CD4-positive, alpha-beta T cell treated with Interleukin-17A for 1 hour (primary cell): ENCODE measurements at places on chromosomes 3 and 15.

DNA sequence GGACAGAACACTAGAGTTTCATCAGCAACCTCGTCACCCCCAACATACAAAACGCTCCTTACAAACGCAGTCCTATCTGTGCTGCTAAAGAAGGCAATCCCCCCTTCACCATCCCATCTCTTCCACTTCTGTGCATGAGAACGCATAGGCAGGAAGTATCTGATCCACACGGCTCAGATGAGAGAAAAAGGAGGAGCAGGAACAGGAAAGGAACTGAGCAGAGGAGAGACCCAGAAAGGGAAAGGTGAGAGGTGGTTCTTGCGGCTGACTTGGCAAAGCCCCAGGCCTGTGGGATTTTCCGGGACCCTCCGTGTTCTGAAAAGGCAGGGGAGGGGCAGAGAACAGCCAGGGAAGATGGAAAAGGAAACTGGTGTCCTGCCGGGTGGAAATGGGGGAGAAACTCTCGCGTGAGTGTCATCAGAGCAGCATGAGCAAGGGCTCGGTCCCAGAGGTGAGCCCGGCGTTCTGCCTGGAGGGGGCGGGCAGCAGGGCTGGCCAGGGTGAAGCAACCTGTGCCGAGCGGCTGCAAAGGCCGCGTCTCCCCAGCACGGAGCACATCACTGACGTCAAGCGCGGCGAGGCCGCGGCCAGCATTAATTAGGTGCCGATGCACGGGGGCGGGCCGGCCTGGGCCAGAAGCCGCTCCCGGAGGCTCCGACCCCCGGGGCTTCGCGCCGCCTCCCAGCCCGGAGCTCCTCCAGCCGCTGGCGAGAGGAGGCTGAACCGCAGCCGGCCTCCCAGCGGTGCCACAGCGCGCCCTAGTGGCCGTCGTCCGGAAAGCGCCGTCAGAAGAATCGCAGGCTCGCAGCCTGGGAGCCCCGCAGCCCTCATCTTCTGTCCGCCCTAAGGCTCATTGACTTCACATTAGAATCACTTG, 35.8 kb downstream of the CPN2 start:
- peak; percentile 79 for DNase-seq

DNA sequence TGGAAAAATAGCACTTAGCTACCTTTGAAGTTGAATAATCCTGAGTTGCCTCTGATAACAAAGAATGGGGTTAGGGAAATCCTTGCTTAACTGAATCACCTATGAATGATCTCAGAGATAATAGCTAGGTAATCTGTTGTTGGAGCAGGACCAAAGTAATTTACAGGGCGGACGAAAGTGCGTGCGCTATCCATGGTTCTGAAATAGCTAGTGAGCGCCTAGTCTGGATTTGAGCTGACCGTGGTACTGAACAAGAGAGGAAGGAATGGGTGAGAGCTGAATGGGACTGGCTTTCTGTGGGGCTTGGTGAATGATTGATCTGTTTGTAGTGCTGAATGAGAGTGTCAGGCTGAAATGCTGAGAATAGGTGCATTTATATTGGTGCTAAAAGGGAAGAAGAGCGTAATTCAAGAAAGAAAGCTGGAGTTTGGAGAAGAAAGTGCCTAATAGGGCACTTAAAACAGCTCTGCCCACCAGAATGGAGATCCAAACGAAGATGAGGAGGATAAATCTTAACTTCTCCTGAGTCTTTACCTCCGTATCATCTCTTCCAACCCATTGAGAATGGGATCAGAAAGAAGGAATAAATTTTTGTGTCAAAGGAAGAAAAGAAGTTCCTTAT, 10.1 kb downstream of the SCN10A start:
- peak; percentile 19 for DNase-seq

DNA sequence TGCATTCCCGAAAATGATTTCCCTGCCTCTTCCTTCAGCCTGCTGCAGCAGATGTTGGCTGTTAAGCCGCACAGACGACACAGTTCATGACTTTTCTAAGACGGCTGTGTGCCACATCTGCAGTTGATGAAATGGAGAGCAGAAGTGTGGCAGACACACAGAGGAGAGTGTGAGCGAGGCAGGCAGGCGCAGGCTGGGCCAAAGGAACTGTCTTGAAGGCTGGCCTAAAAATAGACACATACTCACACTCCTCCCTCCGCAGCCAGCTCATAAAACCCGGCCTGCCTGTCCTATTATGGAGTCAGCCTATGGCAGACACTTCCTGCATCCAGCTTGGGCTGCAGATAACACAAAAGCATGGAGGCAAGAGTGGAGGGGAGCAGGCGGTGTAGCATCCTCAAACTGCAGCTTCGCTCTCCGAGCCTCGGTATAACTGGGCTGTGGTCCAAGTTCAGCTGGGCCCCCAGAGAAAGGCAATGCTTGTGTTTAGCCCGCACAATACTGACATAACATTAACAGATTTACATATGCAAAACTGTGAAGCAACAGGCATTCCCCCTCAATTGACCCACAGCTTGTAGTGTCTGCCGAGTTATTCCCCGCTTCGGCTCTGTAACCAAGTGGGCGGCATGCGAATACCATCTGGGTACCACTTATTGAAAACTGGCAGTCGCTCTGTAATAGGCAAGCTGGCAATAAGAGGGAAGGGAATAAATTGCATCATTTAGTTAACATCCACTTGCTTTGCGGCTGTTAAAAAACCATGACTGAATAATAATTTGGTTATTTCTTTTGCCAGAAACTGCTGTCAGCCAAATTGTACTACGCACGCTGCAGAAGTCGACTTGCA, 40.8 kb downstream of the FOXP1 start:
- no peak for DNase-seq

DNA sequence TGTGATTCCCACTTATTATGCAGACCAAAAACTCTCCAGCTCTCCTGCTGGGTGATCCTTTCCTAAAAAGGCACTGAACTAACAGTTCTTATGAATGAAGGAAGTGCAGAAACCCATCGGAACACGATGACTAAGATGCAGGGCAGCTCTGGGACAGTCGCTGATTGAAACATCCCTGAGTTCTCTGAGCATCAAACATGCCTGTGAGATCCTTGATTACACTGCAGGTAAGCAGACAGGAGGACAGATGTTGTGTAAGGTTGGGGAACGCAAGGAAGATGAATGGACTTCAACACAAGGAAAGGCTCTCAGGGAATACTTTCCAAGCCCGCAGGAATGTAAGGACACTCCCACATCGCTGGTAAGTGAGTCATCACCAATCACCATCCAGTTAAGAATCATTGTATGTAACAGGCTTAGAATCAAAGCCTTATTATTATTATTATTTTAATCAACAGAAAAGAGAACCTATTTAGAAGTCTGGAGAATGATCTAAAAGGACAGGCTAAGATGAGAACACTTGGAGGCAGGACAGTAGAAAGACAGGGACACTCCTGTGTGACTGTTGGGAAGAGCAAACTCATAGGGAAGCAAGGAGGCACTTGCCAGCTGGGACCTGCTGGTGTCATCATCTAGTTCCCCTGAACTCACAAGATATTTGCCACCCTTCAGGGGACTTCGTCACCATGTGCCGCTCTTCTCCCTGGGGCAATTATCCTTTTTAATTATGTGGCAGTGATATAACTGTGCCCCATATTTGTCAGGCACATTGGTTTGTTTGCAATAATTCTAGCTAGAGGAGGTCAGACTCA, 26.0 kb downstream of the TMEM158 start:
- DNase-seq, result no peak

GRCh38 chr15:22963641-22964040, 16.5 kb downstream of the CYFIP1 start:
- no peak for DNase-seq

- DNase-seq, result no peak
Measured at GRCh38 chr3:178060407-178060806, 475.8 kb upstream of the KCNMB2 start.

DNA sequence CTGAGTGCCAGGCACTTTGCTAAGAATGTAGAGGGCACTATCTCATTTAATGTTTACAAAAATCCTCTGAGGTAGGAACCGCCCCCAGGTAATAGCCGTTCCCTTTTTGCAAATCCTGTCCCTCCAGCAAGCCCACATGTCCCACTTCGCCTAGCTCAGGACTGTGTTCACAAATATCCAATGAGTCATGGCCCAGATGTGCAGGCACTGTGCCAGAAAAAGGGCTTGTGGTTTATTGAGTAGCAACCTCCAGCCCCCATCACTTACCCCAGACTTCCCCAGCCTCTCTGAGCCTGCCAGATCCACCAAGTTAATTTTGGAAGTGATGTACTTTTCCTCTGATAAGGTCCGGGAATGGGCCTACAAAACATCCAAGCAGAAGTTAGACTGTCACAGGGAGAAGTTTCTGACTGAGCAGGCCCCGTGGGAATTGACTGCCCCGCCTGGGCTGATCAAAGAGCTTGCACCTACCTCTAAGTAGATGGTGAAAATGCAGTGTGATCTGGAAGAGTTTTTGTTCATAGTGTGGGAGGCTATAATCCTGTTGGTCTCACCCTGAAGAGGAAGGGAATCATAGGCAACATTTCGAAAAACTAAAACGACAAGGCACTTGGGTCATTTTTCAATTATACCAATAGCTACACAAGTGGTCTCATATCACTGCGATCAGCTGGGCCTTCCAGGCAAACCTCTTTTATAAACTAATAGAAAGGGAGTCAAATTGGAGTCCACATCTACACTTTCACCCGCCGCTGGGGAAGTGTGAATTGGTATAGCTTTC, 15.7 kb downstream of the KIF9 start:
- DNase-seq, result peak; percentile 17

GRCh38 chr15:33608714-33609113, 297.9 kb downstream of the RYR3 start:
- no peak for DNase-seq

DNA sequence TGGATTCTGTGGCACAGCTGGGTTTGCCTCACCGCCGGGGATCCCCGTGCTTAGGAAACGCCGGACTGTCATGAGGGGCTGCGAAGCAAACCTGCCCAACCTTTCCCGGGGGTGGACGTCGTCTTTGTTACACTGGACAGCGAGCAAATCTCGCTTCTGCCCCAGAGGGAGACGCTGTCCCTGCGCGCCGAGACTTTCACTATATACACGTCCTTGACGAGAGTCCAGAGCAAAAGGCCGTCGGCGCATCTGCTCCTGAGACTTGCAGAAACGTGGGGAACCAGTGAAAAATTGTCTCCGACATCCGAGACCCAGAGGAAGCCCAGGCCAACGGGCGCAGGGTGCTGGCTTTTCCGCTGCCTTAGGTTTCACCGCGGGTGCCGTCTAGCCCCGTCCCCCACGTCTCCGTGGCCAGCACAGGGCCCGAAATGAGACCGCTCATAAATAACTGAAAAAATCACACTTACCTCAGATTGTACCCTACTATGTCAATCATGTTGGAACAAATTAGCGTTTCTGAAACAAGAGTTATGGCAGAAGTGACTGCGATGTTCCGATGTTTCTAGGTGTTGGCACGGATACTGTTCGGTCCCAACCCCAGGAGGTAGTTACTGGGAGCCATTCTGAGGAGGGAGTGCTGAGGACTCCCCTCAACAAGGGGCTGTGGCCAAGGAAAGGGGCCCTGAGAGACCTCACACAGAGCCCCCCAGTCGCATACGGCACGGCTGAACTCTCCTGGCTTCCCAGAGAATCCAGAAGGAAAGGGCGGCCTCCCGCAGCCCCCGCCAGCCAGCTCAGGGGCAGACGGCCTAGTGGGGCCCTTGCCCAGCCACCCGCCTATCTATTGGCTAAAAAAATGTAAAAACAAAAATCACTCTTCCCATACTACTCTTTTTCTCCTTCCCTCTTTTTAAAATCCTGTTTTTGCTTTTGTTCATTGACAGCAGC, 14.4 kb upstream of the MUC4 start:
- DNase-seq, result no peak

GRCh38 chr3:134650431-134651346, at the start of gene KY:
TSS of gene KY (minus strand) at chr3:134651022. CDS start at chr3:134650960, 62 bp downstream.
- no peak for DNase-seq

GRCh38 chr15:31062911-31063310, 38.6 kb downstream of the TRPM1 start:
- no peak for DNase-seq

DNA sequence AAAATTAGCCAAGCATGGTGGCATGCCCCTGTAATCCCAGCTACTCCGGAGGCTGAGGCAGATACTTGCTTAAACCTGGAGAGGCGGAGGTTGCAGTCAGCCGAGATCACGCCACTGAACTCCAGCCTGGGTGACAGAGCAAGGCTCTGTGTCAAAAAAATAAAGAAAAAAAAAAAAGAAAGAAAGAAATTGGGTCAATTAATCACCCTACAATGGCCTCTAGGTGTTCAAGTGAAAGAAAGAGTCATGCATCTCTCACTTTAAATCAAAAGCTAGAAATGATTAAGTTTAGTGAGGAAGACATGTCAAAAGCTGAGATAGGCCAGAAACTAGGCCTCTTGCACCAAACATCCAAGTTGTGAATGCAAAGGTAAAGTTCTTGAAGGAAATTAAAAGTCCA, 44.9 kb upstream of the GSK3B start:
- DNase-seq, result no peak

DNA sequence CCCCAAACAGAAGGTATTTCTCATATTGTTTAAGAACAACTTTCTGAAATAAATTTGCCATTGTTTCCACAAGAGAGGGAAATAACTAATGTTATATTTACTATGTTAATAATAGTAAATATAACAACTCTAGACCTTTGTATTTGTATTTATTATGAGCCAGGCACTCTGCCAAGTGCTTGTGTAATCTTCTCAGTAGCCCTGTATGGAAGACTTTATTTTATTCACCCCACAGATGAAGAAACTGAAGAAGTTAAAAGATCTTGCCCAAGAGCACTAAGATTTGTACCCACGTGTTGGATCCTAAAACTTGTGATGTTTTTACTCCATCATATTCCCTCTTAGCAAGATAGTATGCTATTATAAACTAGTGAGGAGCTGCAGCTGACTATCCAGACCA, 12.0 kb upstream of the GNB4 start:
- DNase-seq, result no peak

DNA sequence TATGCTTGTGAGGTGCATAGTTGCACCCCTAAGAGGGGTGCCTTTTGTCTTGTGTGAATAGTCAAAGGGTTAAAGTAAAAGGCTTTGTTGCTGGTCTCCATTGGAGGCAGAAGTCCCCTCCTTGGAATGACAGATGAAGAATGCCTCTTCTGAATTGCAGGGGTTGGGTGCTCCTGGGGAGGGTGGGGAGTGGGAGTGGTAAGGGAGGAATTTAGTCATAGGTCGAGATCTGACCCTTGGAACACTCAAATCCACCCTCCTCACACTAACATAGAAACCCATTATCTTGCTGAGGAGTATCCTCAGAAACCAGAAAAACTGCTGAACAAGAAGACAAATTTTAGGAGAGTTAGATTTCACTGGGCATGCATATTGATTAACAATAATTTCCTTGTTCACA, 4.7 kb downstream of the CTXND1 start:
- DNase-seq, result no peak
